Activated T-helper 2 cell treated with anti-CD3 and anti-CD28 coated beads, Interferon-gamma antibody, Interleukin-2, Interleukin-4, amounts not matched to agents 10 μg/mL and 5 μg/mL and 100 μg/mL, durations not matched to agents 14 hours and 24 hours and 36 hours (primary cell): ENCODE measurements at places on chromosomes 11 and 22. TPM values are rescaled to one million over a fixed set of nuclear protein-coding genes. Genes with fewer than 3 reads are reported as not detected.

Gene NNMT
- not detected in 2 replicates for total RNA-seq

Gene B3GAT1
- 0.05 and 0.27 TPM in 2 replicates for total RNA-seq

Gene ACRV1
- total RNA-seq: not detected in 2 replicates

Gene NUMA1
- total RNA-seq: 162 and 174 TPM in 2 replicates

Gene TMEM45B
- total RNA-seq: 0.27 and 0.39 TPM in 2 replicates

Gene SEPTIN3
- total RNA-seq: 7.1 and 8.5 TPM in 2 replicates

Gene CCDC116
- 0.59 and 0.78 TPM in 2 replicates for total RNA-seq

Gene CCDC15
- total RNA-seq: 3.6 and 3.7 TPM in 2 replicates

Gene DDIAS
- total RNA-seq: 17.8 and 18.2 TPM in 2 replicates

Gene NPTXR
- total RNA-seq: 1.4 and 1.7 TPM in 2 replicates

Gene PTDSS2
- 32.1 and 34.4 TPM in 2 replicates for total RNA-seq

Gene KRTAP5-10
- not detected in 2 replicates for total RNA-seq

Gene FOLR1
- total RNA-seq: not detected in 2 replicates

Gene HEPN1
- total RNA-seq: not detected in 2 replicates

Gene MMP7
- total RNA-seq: not detected in 2 replicates

Gene OR5A1
- not detected in 2 replicates for total RNA-seq

Gene CD3D
- 386 and 400 TPM in 2 replicates for total RNA-seq

Gene DPAGT1
- 82.2 and 83.4 TPM in 2 replicates for total RNA-seq

Gene TPH1
- 0.34 and 0.60 TPM in 2 replicates for total RNA-seq

Gene PPP6R3
- total RNA-seq: 126 and 134 TPM in 2 replicates

Gene BBOX1
- total RNA-seq: not detected in 2 replicates

Gene SLC22A8
- not detected in 2 replicates for total RNA-seq

Gene CASP12
- total RNA-seq: not detected in 2 replicates

Gene ST14
- 0.09 and 0.14 TPM in 2 replicates for total RNA-seq

Gene SCO2
- 3.8 and 8.7 TPM in 2 replicates for total RNA-seq

Gene MED15
- 123 and 129 TPM in 2 replicates for total RNA-seq

Gene FAM180B
- total RNA-seq: 0.25 and 0.39 TPM in 2 replicates
